Spinal cord (tissue), 10 donors: ENCODE measurements at places on chromosomes 1 and 21.

DNA sequence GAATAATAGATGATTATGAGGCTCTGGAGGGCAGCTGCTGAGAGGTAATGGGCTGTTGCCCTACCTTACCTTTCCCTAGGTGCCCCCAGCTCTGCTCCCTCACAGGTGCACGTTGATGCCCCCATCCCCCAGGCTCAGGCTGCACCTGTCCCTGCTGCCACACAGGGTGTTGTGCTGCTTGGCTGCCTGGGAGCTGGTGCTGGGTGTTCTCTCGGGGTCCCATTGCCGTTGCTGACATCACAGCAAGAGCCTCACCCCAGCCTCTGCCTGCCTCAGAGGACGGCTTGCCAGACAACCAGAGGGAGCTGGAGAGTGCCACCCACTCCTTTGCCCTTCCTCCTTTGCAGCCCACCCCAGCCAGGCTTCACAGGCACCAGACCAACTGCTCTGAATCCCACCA, 31.4 kb upstream of the DMBX1 start:
- DNase-seq = no peak

- DNase-seq = no peak
These were observed 25.1 kb downstream of the WARS2 start for GRCh38 chr1:119115311-119115710.

DNA sequence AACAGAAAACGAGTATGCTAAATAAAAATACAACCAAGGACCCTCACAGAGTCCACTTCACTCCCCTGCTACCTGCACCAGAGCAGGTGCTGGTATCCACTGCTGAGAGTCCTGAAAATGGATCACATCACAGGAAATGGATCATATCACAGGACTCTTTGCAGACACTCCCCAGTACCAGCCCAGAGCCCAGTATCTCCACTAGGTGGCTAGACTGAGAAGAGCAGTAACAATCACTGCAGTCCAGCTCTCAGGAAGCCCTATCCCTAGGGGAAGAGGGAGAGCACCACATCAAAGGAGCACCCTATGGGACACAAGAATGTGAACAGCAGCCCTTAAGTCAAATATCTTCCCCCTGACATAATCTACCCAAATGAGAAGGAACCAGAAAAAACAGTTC, 28.0 kb downstream of the AGBL4 start:
- no peak for DNase-seq

- no peak for DNase-seq
These were observed 4.3 kb downstream of the GJB3 start for GRCh38 chr1:34785231-34785874.

- no peak for DNase-seq
These were observed 99.4 kb upstream of the EDEM3 start for GRCh38 chr1:184854036-184854435.

DNA sequence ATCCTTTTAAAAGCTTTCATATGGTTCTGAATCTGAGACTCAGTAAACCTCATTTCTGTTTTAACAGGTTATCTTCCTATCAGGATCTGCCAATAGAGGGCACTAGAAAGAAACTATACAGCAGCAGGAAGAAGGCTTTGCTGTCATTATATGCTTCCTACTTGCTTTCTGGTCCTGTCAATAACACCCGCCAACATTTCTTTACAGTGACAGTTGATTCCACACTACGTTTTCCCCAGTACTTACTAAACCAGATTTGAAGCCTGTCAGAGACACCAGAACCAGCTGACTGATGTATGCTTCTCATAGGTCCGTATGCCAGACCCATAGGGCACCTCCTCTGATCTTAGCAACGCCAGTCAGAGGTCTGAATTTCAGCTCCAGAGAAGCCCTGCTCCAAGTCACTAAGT, 341.0 kb upstream of the NEGR1 start:
- peak; percentile 44 for DNase-seq

- no peak for DNase-seq
These were observed 19.5 kb downstream of the ATF3 start for GRCh38 chr1:212628046-212628445.

- DNase-seq = no peak
These were observed 6.4 kb upstream of the SMPDL3B start for GRCh38 chr1:27928216-27928954.

- DNase-seq = peak; percentile 86
These were observed 30.8 kb downstream of the TRIM67 start for GRCh38 chr1:231192620-231193163.

DNA sequence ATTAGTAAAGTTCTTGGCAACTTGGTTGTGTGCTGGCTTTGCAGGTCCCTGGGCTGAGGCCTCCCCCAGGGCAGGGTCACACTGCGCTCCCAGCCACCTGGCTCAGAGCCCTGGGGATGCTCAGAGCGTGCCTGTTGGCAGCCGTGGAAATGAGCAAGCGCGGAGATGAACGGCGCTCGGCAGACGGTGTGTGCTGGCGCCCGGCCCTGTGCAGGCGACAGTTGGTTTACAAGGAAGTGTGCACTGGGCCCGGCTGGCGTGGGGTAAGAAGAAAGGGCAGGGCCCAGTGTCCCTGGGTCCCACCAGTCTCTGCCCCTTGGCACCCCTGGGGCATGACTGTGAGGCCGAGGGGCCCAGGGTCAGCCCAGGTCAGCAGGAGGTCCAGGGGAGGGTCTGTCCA, 25.7 kb upstream of the PEX10 start:
- peak; percentile 91 for DNase-seq

DNA sequence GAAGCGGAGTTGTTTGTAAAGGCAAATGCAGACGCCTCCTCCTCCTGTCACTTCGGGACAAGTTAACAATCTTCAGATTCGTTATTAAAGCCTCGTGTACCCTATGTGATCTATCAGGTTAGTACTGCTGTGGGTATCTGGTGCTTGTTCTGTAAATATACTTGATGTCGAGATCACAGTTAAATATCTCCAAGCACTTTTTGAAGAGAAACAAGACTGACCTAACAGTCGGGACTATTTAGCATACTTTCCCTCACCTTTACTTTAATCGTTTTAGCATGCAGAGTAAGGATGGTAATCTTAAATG, 710 bp downstream of the KLHL20 start:
- DNase-seq = no peak

GRCh38 chr1:240794046-240794843, 182.3 kb upstream of the GREM2 start:
- DNase-seq = no peak

DNA sequence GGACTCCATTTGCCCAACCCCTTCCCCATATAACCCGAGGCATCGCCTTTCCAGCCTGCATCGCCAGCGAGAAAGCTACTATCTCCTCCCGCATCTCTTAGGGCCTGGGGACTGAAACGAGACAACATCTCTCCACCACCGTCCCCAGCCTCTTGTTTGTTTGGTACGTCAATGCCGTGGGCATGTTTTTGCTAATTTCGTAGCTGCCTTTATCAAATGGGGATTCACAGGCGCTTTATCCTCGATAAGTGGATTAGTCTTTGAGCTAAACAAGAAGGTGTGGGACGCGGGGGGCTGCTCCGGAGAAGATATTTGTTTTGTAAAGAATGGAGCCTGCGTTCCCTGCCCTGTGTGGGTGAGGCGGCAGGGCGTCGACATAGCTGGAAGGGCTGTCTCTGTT, 91.6 kb downstream of the PAX7 start:
- DNase-seq = no peak

- no peak for DNase-seq
These were observed 8.1 kb downstream of the PAQR7 start for GRCh38 chr1:25867210-25867991.
